ENCODE measurements at places on chromosomes 1 and 21. TPM values are rescaled to one million over a fixed set of nuclear protein-coding genes. Genes with fewer than 3 reads are reported as not detected.

PRAMEF12 gene
- not detected for total RNA-seq

DNA sequence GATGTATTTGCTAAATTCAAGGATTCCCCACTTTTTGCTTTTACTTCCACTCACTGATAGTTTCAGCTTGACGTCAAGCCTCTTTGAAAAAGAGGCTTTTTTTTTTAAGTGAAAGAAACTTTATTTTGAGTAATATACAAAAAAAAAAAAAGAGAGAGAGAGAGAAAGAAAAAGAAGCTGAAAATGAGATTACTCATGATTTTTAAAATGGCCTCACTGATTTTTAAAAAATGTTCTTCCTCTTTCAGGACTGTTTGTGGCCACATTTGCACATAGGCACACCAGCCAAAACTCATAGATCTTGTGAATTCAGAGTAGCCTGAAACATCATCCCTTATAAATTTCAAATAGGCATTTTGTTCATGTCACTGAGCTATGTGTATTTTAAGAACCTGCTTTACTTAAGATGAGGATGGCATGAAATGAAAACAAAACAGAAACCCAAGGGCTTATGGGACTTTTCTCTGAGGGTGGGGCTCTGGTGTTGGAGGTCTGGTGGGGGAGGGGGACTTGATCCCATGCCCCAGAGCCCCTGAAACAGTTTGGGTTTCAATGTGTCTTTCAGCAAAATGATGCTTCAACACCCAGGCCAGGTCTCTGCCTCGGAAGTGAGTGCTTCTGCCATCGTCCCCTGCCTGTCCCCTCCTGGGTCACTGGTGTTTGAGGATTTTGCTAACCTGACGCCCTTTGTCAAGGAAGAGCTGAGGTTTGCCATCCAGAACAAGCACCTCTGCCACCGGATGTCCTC lies 6.1 kb downstream of the ATF3 start:
- no peak for DNase-seq

SPRR2B gene
- total RNA-seq = not detected

- DNase-seq = no peak
These were observed 10.9 kb upstream of the C4BPB start for GRCh38 chr1:207077470-207078377.

SLC30A1 gene
- total RNA-seq = 23.9 TPM

DNA sequence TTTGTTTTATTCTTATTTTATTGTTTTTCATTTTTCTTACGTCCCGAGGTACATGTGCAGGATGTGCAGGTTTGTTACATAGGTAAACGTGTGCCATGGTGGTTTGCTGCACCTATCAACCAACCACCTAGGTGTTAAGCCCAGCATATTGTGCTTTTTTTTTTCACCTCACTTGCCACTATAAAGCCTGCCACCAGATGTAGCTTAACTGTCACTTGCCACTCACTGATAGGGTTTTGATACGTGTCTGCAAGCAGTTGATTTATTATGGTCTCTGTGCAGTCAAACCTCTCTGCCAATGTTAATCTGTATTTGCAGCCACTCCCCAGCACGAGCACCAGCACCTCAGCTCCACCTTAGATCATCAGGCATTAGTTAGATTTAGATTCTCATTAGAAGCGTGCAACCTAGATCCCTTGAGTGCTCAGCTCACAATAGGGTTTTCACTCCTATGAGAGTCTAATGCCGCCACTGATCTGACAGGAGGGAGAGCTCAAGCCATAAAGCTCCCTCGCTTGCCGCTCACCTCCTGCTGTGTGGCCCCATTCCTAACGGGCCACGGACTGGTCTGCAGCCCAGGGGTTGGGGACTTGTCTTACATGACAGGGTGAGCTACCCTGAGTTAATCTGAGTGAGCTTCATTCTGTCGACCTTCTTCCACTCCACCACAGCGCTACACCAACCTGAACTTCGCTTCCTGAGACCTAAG lies 17.9 kb upstream of the ABCG1 start:
- DNase-seq = no peak

DNA sequence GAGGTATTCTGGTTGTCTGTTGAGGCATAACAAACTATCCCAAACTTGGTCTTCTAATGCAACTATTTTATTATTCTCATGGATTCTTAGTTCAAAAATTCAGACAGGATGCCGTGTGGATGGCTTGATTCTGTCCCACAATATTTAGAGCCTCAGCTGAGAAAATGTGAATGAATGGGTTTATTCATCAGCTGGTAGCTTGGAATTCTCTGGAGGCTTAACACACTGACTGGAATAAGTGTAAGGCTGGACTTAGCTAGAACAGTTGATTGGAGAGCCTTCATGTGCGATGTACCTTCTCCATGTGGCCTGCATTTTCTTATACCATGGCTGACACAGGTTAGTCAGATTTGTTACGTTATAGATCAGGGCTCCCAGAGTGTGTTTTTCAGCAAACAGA lies 30.8 kb downstream of the TNNI3K start:
- DNase-seq = no peak
